ENCODE measurements at places on chromosomes 7 and 10. TPM values are rescaled to one million over a fixed set of nuclear protein-coding genes. Genes with fewer than 3 reads are reported as not detected.

DNA sequence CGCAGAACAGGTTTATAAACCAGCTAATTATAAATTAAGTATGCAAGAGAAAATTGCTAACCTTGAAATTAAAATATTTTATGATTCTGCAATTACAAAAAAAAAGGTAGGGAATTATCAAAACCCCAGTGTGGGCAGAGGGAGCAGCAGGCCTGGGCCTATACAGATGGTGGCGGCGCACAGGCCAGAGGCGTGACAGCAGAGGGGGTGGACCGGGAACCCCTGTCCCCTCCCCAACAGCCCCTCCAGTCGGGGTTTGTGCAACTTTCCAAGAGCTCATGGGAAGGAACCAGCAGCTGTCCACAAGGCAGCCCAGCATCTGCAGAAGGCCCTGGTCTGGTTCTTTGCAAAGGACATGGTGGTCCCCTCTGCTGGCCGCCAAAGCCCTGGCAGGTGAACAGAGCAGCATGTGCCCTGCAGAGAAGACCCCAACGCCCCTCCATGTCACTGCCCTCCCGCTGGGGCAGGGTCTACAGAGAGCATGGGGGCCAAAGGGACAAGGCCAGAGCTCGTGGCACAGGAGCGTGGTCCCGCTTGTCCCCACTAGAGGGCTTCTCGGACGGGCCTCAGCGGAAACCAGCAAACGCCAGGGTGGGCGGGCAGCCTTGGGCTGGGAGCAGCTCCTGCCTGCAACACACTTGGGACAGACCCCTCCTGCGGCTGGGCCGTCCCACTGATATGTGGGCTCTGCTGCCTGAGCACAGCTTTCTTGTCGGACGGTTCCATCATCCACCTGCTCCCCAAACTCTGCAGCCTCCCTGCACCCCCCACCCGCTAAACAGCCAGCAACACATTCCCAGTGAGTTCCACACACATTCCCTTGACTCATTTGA, 75.1 kb downstream of the EBF3 start:
- peak; percentile 54 for DNase-seq

HHEX gene
- 19.5 TPM for total RNA-seq

DNA sequence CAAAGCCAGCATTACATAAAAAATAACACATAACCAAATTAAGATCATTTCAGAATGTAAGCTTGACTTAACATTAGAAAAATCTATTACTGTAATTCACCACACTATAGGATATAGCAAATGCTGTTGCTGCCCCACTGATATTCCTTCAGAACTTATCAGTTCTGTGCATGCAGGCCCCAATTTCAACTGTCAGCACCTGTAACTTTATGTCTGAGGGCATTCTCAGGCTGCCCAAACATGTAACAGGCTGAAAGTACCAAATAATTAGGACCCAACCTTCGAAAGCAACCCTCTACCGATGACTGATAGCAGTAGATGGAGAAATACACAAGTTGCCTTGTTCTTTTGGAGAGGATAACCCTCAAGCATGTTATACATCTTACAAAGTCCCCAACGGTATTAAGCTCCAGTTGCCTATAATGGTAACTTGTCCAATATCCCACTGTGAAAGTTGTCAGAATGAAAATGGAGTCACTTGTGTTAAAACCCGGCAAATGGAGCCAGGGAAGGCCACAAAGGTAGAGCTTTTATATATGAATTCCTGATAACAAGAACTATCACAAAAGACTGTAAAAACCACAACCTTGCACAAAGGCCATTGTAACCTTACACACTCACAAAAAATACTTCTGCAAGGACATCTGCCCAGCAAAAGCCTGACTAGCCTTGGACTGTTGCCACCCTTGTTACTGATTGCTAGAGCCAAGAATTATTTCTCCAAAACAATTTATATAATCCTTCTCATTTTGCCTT, 66.9 kb upstream of the ZNF746 start:
- DNase-seq: no peak

DNA sequence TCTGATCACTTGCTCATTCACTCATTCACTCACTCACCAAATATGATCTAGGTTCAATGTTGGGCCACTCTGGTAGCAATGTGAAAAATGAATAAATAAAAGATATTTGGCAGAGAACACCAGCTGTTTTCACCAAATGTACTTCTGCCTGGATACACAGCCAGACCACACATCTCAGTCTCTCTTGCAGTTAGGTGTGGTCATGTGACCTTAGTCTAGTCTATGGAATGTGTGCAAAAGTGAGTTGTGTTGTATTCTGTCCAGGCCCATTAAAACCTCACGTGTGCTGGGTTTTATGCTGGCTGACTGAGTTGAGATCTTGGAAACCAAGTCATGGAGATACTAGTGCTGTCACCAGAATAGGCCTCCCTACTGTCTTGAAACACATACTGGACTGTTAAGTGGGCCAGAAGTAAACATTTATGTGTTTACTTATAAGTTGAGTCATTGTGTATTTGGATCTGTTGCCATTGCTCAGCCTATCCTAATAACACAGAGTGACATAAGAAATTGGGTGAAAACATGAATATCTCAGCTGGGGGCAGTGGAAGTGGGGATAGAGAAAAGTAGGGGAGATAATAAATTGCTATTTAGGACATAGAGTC, 145.5 kb downstream of the PTEN start:
- no peak for DNase-seq

DNA sequence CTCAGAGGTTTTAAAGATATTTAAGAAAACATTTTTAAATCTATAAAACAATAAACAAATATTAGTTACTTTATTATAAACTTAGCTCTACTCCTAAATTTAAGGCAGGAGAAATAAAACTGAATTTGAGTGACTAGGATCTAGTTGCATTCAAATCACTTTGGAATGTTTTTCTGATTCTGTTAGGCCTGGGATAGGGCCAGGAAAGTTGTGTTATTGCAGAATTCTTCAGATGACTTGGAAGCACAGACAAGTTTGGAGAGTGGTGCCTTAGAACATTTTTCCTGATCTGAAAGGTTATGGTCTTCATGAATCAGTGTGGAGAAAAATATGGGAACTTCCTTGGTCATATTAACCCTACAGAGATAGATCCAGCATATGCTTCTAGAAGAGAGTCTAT, 15.6 kb upstream of the SLC25A13 start:
- DNase-seq: no peak

Measured in natural killer cell (primary cell).